CD4-positive, alpha-beta T cell (primary cell): ENCODE measurements at places on chromosomes 2 and 18.

GRCh38 chr2:200482194-200482593 lies 27.7 kb downstream of the KCTD18 start:
- DNase-seq, result no peak

GRCh38 chr2:195782156-195782555 lies 125.1 kb downstream of the SLC39A10 start:
- no peak for DNase-seq

- no peak for DNase-seq
These were observed 84.9 kb upstream of the HPCAL1 start for GRCh38 chr2:10217489-10218435.

DNA sequence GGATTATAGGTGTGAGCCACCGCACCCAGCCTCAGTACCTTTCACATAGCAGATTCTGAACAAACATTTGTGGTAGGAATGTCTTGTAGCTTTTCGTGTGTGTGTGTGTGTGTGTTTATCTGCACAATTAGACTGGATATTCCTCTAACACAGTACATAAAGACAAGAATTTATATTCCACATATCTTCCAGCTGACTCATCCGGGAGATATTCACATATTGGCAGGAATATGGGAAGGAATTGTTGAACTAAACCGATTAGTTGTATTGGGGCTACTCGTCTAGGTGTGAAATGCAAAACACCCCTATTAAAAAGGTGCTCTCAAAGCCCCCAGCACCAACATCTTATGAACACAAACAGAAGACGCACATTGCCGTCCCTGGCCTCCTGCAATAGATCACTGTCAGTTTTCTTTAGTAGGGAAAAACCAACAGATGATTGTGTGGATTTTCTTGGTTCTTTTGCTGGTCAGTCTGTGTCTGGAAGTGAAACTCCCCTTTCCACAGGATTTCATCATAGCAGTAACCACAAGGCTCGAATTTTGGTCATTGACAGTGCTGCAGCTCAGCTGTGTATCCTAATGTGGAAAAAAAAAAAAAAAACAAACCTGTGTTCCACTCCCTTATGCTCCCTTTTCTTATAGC lies 208.5 kb upstream of the ACVR2A start:
- no peak for DNase-seq

- DNase-seq, result no peak
These were observed 48.0 kb upstream of the ID2 start for GRCh38 chr2:8633735-8634313.

- no peak for DNase-seq
These were observed 247.5 kb downstream of the KCNJ3 start for GRCh38 chr2:154945984-154946383.

DNA sequence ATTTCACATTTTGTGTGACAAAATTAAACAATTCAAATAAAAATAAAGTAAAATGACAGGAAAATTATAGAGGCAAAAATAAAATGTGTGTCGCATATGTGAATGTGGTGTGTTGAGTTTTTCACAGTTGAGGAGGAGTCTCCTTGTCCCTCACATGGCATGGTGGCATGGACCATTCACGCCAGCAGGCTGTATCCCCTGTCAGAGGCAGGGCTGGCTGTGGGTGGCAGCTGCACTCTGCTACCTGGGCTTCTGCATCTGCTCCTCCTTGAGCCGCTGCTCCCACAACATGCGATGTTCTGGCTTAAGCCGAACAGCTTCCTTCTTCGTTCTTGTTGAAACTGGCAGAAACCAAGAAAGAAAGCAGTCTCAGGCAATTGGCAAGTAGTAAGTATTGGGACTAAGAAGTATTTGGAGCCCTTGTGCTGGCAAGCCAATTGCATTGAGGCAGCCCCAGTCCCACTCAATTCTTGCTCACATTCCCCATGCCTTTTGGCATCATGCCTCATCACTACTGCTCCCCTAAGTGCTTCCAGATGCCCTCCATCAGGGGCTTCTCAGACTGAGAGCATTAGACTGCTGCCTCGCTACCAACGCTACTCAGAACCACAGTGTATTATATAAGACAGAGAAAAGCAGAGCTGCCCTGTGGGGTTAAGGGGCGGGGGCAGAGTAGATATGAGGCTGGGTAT lies 177.9 kb upstream of the NABP1 start:
- no peak for DNase-seq

- DNase-seq, result no peak
These were observed 82.3 kb downstream of the STPG4 start for GRCh38 chr2:47072728-47073191.

DNA sequence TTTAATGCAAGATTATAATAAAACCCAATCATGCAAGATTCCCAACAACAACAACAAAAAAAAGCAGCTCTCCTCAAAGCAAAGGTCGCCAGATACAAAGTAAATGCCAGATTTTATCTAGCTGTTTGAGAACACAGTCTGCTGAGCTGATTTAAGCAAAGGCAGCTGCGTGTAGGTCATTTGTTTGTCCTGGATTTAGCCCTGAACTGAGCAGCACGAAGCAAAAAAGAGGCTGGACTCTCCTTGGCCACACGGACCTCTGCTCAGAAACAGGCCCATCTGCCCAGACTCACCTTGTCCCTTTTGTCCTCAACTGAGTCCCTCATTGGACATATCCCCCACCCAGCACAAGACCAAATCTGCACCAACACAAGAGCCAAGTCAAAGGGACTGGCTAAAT lies 91.5 kb downstream of the PID1 start:
- DNase-seq, result no peak

DNA sequence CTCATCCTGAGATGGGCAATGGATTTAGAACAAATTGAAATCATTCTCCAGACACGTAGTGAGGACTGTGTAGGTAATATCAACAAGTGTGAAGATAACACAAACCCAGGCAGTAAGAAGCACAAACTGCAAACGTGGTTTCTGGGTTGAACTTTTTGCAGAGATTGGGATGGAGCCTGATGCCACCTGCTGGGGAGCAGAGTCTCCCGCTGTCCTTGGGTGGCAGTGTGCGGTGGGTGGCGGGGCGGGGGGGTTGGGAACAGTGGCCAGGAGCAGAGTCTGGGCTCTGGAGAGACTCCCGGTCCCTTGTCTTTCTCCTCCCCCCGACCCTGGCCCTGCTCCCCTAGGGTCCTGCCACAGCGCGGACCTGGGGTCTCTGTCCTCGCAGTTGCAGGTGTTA lies 19.5 kb downstream of the TRAF3IP1 start:
- DNase-seq, result no peak

- DNase-seq, result no peak
These were observed 104.9 kb downstream of the C2orf74 start for GRCh38 chr2:61266632-61267505.

- DNase-seq, result no peak
These were observed 29.3 kb upstream of the FOXI3 start for GRCh38 chr2:88481691-88482336.

DNA sequence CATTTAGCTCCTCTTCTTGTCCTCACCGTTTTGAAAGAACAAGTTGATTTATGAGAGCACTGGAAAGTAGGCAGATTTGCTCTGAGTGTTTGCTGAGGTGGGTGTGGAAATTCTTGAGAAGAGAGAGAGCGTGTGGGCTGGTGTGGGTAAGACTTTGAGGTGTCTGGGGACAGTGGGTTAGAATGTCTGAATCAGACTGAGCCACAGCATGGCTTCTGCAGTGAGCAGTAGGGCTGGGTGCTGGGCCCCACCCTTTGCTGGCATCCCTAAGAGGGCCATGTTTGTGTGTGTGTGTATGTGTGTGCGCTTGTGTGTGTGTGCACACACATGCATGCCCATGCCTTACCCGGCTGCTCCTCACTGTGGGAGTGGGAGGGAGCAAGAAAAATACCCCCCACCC lies 63.7 kb downstream of the COPS8 start:
- no peak for DNase-seq

- DNase-seq, result no peak
These were observed 17.9 kb upstream of the TEX51 start for GRCh38 chr2:126880817-126881216.

DNA sequence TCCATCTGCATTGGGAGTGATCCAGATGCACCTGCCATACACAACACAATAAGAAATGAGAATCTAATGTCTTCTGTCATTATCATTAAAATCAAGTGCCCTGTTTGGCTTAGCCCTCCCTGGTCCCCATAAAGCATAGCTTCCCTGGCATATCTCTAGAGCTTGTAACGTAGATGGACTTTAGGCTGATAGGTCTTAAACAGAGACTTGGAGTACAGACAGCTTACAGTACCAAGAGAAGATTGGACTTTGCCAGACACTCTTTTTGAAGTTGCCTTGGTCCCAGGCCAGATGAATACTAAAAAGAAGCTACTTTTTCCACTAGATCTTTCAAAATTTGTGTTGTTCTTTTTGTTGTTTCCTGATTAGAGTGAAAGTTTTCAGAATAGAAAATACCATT lies 86.3 kb upstream of the UNC80 start:
- no peak for DNase-seq

DNA sequence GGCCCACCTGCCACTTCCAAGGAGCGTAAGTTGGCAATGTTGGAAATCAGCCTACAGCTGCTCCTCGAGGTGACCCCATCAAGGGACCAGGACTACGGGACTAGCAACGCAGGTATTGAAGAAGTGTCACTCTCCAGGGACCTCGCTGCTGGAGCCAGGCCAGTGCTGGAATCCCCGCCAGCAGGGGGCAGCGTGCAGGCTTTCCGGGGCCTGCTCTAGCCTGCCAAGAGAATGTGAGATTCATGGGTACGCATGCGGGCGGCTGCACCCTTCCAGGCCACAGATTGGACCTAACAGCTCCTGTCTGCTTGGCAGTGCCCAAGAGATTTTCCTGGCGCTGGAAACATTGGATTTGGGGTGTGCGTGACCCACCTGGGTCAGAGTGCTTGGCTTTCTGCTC lies 182.8 kb upstream of the RAB12 start:
- DNase-seq, result no peak

DNA sequence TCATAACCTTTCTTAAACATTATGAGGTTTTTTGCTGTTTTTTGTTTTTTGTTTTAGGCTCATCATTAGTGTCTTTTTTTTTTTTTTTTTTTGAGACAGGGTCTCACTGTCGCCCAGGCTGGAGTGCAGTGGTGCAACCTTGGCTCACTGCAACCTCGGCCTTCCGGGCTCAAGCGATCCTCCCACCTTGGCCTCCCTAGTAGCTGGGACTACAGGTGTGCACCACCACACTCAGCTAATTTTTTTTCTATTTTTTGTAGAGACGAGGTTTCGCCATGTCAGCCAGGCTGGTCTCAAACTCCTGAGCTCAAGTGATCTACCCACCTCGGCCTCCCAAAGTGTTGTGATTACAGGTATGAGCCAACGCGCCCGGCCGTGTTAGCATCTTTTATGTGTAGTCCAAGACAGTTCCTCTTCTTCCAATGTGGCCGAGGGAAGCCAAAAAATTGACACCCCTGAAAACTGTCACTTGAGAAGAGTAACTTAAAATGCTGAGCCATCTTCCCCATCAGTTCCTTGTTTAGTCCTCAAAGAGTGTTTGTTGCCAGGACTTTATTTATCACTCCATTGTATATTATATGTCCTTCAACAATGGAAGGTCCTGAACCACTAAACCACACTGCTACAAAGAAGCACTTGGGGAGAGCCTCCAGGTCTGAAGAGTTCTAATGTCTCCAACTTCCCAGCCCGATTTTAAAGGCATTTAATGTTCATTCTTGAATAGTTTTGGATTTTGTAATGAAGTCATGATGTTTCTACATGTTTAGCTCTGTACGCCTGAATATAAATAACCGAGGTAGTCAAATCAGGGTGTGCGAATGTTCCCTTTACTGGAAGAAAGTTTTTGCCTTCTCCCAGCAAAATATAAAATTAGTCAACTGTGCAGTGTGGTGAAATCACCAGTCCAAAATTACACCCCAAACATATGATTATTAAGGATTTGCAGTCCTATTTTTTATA lies 26.4 kb downstream of the ZNF516 start:
- no peak for DNase-seq
